ENCODE measurements at places on chromosomes 16 and 17. TPM values are rescaled to one million over a fixed set of nuclear protein-coding genes. Genes with fewer than 3 reads are reported as not detected.
A peak's percentile ranks its signal among the peaks of the same experiment; 100 is the strongest.

DNA sequence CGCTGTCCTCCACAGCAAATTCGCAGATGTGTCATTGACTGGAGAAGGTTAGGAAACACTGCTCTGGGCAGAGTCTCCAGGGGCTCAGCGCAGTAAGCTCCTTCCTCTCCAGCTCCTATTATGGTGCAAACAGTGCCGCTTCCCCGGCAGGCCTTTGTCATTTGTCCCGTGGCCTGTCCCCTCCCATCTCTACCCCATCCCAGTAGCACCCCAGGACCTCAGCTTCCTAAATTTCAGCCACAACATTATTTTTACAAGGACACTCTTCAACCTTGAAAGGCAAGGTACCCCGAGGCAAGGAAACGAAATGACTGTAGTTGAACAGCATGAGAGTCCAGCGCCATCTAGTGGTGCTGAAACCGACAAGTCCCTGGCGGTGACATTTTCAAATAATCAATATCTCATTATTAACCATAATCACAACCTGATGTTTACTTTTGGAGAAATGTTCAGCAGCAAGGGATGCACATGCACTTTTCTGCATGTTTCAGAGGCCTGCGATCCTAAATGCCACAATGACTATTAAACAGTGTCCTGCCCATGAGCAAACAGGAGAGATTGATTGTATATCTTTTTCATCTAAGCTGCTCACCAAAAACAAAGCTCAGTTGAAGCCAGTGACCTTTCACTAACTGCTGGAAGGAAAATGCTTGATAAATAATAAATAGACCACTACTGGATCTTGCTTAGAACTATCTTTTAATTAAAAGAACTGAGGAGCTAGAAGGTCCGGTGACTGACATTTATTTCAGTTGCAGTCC, 16.5 kb downstream of the MRPS23 start:
- no peak for DNase-seq
- no peak overlapping the region for H3K27ac ChIP-seq
- H3K27me3 ChIP-seq = no peaks in the 10 kb centered on the region
- peaks cover 8% of the 10 kb centered on the region for H3K4me1 ChIP-seq
- peaks cover 7% of the 10 kb centered on the region for H3K36me3 ChIP-seq

DNA sequence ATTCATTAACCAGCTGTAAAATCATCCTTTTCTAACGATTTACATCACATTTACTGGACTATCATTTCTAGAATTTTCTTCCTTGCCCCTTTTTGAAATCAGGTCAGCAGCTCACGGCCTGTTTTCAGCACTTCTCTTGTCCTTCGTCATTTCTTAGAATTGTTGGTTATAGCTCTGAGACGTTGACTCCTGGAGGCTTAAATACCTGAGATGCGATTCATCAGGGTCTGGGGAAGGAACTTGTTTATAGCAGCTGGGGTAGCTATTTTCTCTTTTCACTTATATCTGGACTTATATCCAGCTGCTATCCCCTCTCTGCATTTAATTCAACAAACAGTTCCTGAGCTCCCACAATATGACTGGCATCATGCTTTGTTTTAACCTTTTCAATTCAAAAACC, 338.7 kb upstream of the TNRC6C start:
- H3K4me3 ChIP-seq = no peak overlapping the region
- H3K36me3 ChIP-seq = no peaks in the 10 kb centered on the region
- H3K27ac ChIP-seq = no peak overlapping the region
- H3K27me3 ChIP-seq = no peaks in the 10 kb centered on the region
- peak; percentile 5 for DNase-seq

GRCh38 chr17:49882434-49882833, 34.6 kb upstream of the TAC4 start:
- H3K4me1 ChIP-seq = peaks cover 11% of the 10 kb centered on the region
- H3K36me3 ChIP-seq = no peaks in the 10 kb centered on the region

GRCh38 chr17:74521701-74522201, 9.5 kb downstream of the CD300LB start:
- no peak for DNase-seq
- H3K27ac ChIP-seq = no peak overlapping the region
- no peaks in the 10 kb centered on the region for H3K36me3 ChIP-seq
- H3K4me3 ChIP-seq = no peak overlapping the region
- no peaks in the 10 kb centered on the region for H3K4me1 ChIP-seq
- H3K27me3 ChIP-seq = no peaks in the 10 kb centered on the region

DNA sequence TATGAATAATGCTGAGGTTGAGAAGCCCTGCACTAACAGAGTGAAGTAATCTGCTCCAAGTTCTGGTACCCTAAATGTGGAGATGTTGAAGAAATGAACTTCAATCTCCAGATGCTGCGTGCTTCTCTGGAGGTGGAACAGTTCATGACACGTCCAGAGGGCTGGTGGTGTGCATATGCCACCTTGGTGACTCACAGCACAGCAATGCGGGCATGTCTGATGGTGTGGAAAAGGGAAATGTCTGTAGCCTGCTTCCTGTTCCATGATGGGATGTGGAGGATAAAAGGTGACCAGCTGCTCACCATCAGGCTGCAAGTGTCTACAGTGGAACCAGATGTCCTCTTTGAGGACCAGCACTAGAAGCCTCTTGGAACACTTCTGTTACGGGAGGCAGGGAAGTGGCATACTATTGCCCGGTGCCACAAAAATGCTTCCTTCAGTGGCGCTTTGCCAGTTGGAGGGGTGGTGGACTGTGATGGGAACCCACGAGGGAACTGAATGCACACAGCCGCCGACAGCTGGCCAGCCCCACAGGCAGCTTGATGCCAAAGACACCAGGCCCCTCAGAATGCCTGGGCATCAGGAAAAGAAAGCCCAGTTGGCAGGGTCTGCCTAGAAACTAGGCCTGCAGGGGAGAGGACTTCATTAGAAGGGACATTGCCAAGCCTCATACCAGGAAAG, 19.9 kb downstream of the SNX11 start:
- no peak overlapping the region for H3K4me3 ChIP-seq
- H3K27me3 ChIP-seq = no peaks in the 10 kb centered on the region
- DNase-seq = peak; percentile 68

- no peaks in the 10 kb centered on the region for H3K27me3 ChIP-seq
- DNase-seq = no peak
These were observed 192.3 kb upstream of the MAF start for GRCh38 chr16:79792664-79793351.

GRCh38 chr17:57235124-57235523, 21.2 kb upstream of the MSI2 start:
- no peak overlapping the region for H3K4me3 ChIP-seq
- no peak overlapping the region for H3K27ac ChIP-seq
- peaks cover 6% of the 10 kb centered on the region for H3K4me1 ChIP-seq

GRCh38 chr16:51638339-51639135, 487.5 kb upstream of the SALL1 start:
- H3K4me3 ChIP-seq = no peak overlapping the region
- peaks cover 24% of the 10 kb centered on the region for H3K4me1 ChIP-seq
- DNase-seq = no peak
- H3K27ac ChIP-seq = peak overlapping the region; percentile 64
- H3K36me3 ChIP-seq = no peaks in the 10 kb centered on the region
- H3K27me3 ChIP-seq = no peaks in the 10 kb centered on the region

DNA sequence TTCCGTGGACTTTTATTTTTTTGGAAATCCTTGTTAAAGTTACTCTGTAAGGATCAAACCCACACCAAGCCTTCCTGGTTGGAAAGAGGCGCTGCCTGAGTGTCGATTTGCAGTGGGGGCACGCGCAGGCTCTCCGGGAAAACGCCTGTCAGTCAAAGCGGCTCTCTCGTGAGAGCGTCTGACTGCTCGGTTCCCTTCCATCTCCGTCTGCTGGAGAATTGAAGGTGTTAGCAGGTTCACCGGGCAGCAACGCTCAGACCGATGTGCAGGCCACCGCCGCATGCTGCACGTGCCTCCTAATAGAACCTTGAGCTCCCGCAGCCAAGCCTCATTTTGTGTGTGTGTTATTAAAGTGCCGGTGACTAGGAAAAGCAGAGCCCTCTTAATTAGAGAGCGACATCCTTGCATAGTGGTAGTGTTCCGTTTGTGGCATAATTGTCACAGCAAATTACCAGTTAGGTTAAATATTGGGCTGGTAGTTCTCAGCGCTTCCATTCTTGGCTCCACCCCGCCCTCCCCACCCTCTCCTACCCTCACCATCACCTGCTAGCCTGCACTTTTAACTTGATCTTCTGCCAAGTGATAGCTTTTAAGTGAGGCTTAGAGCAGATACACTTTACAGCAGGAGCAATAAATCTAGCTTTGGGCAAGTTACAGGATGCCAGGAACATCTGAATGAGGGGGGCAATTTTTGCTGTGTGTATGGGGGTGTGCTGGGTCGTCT, 75.5 kb downstream of the RPA1 start:
- no peak overlapping the region for H3K4me3 ChIP-seq

DNA sequence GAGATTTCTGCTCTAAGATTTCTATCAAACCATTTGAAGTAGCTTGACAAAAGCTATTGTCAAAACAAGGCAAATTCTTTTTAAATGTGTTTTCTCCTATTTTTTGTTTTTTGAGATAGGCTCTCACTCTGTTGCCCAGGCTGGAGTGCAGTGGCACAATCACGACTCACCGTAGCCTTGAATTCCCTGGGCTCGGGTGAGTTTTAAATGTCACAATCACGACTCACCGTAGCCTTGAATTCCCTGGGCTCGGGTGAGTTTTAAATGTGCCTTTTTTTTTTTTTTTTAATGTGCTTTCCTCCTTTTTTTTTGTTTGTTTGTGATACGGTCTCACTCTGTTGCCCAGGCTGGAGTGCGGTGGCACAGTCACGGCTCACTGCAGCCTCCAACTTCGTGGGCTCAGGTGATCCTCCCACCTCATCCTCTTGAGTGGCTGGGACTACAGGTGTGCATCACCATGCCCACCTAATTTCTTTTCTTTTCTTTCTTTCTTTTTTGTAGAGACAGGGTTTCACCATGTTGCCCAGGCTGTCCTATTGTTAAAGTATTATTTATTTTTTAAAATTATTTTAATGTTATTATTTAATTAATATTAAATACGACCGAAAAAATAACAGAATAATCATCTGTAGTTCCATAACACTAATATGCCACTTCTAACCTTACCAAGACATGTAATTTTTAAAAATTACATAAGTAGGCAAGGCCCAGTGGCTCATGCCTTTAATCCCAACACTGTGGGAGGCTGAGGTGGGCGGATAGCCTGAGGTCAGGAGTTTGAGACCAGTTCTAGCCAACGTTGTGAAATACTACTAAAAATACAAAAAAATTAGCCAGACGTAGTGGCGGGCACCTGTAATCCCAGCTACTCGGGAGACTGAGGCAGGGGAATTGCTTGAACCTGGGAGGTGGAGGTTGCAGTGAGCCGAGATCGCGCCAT, 69.7 kb upstream of the FA2H start:
- no peak for DNase-seq
- no peaks in the 10 kb centered on the region for H3K36me3 ChIP-seq
- H3K27ac ChIP-seq = no peak overlapping the region
- no peak overlapping the region for H3K4me3 ChIP-seq

DNA sequence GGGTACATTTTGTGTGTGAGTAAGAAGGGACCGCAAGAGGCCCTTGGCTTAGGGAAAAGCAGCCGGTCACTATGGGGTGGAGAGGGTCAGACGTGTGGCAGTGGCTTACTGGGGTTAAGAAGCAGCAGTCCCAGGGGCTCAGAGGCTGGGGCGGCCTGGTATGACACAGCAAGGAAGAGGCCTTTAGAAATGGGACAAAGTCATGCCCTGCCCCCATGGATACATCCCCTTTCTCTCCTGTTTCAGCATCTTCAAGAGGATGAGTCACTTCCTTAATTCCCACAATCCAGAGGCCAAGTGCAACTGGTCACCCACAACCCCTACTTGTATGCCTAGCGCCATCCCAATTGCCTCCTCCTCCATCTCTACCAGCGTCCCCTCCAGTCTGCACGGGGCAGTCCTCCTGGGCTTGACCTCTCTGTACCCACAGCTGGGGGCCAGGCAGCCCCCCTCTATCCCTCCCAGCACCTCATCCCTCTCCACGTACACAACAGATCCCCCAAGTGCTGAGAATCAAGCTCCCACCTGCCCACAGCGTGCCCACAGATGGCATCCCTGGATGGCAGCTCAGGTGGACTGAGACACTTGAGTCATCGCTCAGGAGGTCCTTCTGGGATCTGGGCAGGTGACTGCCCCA, 6.9 kb upstream of the EFTUD2 start:
- no peaks in the 10 kb centered on the region for H3K36me3 ChIP-seq
- H3K4me3 ChIP-seq = no peak overlapping the region
- peak overlapping the region; percentile 48 for H3K27ac ChIP-seq
- peaks cover 34% of the 10 kb centered on the region for H3K4me1 ChIP-seq
- H3K27me3 ChIP-seq = no peaks in the 10 kb centered on the region

- no peak overlapping the region for H3K4me3 ChIP-seq
- H3K36me3 ChIP-seq = peaks cover 4% of the 10 kb centered on the region
- DNase-seq = no peak
- H3K4me1 ChIP-seq = peaks cover 35% of the 10 kb centered on the region
- H3K27me3 ChIP-seq = no peaks in the 10 kb centered on the region
These were observed 160.2 kb upstream of the CHMP6 start for GRCh38 chr17:80831491-80831890.

- no peaks in the 10 kb centered on the region for H3K36me3 ChIP-seq
- no peak overlapping the region for H3K4me3 ChIP-seq
- peaks cover 6% of the 10 kb centered on the region for H3K4me1 ChIP-seq
- DNase-seq = no peak
These were observed 108.7 kb downstream of the ZFHX3 start for GRCh38 chr16:72939247-72939646.

DNA sequence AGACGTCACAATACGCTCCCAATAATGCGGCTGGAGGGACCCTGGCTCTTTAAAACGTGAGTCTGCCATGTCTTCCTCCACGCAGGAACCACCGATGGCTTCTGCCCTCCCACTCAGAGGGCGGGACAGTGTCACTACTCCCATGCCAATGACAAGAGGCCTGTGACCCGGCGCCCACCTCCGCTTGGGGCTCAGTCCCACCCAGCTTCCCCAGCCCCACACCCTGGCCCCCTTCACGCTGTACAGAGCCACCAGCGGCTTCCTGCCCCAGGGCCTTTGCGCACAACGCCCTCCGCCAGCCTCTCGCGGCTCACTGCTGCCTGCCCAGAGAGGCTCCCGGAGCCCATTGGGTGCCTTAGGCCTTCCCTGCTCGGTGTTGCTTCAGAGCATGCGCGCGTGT, 29.5 kb upstream of the ZNF469 start:
- H3K36me3 ChIP-seq = no peaks in the 10 kb centered on the region
- H3K4me3 ChIP-seq = no peak overlapping the region
- H3K27ac ChIP-seq = no peak overlapping the region
- no peaks in the 10 kb centered on the region for H3K4me1 ChIP-seq
- DNase-seq = no peak

The RFNG gene
- polyA plus RNA-seq = 13.6 TPM

The TP53TG3 gene
- polyA plus RNA-seq = not detected

The TBC1D3K gene
- not detected for polyA plus RNA-seq

The MPV17L gene
- polyA plus RNA-seq = 0.48 TPM

The IL34 gene
- 0.42 TPM for polyA plus RNA-seq

The PDILT gene
- polyA plus RNA-seq = not detected
